Caco-2 (cell line): ENCODE measurements at places on chromosomes 2 and 18. TPM values are rescaled to one million over a fixed set of nuclear protein-coding genes. Genes with fewer than 3 reads are reported as not detected.

The CD8B2 gene
- total RNA-seq = 0.09 and 0.14 TPM in 2 replicates

The SP140L gene
- 0.26 TPM in 1 of 2 replicates, not detected in the other for total RNA-seq

The TOGARAM2 gene
- total RNA-seq = 0.61 and 1.3 TPM in 2 replicates

The CCDC150 gene
- total RNA-seq = 26.3 and 34.0 TPM in 2 replicates

The AMER3 gene
- 0.79 TPM in 2 replicates for total RNA-seq

The DSG1 gene
- total RNA-seq = not detected in 2 replicates

The ASXL3 gene
- 1.2 and 1.6 TPM in 2 replicates for total RNA-seq

The TUBB8B gene
- 0.91 and 1.4 TPM in 2 replicates for total RNA-seq

The CDK5R2 gene
- total RNA-seq = 0.18 and 0.21 TPM in 2 replicates
